ENCODE measurements at places on chromosomes 4 and X.
A peak's percentile ranks its signal among the peaks of the same experiment; 100 is the strongest.

DNA sequence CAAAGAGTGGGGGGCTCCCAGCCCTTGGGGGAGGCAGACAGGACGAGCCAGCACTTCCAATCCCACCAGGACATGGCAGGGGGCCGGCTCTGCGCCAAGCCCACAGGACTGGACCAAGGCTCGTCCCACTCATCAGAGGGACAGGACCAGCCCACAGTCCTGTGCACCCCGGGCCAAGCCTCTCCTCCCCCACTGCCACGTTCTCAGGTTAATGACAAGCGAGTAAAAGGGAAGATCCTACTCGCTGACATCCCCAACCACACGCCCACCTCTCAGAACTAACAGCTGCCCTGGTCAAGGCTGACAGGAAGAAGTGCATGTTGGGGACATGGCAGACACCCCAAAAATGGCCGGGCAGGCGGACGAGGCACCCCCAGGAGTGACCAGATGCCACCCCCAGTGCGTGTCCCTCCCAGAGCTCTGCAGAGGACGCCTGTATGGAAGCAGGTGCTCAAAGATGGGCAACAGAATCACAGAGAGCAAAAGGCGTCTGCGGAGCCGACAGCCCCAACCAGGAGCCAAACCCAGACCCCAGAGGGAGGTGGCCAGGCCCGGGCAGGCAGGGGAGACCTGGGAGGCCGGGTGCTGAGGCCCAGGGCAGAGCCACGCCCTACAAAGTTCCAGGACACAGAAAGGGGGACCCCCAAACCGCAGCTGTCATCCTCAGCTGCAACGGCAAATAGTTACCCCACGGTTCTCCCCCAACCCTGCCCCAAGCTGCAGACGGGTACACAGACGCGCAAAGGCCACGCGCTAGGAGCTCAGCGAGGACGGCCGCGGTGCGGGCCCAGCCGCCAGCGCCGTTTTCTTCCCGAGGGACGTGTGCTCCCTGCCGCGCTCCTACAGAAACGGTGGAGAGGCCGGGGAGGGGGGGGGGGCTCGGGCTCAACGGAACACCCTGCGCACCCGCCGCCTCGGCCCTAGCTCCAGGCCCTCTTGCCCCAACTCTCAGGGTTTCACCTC, 1.7 kb downstream of the CTBP1 start:
- no peak for DNase-seq

GRCh38 chr4:125573368-125573767, 258.6 kb downstream of the FAT4 start:
- DNase-seq: no peak

GRCh38 chr4:62199291-62199810, 999.2 kb downstream of the ADGRL3 start:
- DNase-seq: no peak

DNA sequence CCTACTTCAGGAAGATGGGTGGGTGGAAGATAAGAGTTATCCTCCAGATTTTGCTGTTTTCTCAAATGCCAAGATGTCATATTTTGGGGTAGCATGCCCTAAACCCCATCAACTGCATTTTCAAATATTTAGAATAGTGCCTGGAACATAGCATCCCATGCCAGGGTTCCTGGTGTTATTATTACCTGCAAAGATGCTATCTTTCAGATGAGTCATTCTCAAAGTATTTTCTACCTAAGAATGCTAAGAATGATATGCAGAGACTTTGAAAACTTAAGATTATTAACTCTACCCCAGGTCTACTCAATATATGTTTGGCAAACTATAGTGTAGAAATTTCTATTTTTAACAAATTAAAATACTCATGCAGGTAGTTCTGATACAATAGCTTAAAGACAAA, 934.3 kb upstream of the SLIT2 start:
- DNase-seq: no peak

GRCh38 chr4:24527371-24527770, 57.0 kb downstream of the DHX15 start:
- DNase-seq: no peak

DNA sequence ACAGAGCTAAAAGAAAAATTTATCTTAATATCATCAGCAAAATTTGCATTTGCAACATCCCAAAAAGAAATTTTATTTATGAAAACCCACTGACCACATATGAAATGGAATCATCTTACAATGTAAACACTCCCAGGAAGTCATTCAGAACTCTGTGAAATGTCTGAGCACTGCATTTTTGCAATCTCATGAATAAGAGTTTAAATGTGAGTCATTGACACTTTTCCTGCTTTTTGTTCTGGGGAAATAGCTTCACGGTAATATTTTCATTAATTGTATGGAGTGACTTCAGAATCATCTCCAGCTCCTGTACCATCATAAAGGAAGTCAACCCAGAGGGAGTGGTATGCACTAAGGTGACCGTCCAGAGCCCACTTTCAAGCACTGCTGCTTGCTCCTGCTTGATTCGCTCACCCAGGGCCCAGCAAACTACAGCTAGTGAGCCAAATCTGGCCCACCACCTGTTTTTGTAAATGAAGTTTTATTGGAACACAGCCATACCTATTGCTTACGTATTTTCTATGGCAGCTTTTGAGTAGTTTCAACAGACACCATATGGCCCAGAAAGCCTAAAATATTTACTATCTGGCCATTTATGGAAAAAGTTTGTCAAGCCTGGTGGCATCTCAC, 17.2 kb downstream of the EDNRA start:
- no peak for DNase-seq

GRCh38 chr4:127523369-127523768, 109.4 kb upstream of the INTU start:
- DNase-seq: no peak

DNA sequence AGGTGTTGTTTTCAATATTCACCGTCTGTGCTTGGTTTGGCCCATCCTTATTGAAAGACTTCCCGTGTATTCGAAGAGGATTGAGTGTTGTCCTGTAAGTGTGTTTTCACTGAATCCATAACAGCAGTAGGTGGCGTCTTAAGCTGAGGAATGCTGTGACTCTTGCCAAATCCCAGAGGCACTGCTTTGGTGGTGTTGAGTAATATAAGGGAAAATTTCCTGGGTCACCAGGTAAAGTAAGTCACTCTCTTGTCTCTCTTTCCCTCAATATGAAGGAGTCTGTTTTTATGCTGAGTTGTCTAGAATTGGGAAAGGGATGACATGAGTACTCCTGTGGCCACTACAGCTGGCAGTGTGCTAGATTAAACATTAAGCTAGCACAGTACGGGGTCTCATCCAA, 146.7 kb upstream of the ZXDB start:
- DNase-seq: no peak

DNA sequence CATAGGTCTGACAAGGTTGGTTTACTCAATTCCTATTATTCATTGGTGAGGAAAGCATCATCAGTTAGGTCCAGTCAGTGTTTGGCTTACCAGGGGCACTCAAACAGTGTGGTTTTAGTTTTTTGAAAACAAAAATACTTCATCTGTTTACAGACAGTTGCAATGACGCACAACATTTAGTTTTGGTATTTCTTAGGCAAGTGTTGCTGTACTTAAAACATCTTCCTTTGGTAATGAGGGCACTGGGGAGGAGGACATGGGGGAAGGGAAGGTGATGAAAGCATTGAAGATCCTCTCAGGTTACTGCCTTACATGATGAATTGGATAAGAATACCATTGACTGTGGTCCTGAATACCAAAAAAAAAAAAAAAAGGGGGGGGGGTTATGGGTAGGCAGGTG, 93.7 kb upstream of the MAOA start:
- DNase-seq: no peak

DNA sequence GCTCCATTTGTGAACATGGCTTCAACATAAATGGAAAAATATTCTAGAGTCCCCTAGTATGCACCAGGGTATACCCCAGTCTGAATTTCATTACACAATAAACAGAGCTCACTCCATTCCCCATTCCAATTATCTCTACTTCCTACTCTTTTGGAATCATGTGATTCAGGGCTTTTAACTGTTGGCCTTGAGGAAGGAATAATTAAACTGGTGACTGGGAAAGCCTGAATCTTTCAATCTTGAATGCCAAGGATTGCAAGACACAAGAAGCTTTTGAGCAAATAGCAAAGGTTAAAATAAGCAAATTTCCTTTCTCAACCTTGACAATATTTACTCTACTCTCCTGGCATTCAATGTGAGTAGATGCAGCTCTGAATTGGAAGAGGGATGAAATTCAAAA, 77.5 kb upstream of the INPP4B start:
- DNase-seq: no peak

DNA sequence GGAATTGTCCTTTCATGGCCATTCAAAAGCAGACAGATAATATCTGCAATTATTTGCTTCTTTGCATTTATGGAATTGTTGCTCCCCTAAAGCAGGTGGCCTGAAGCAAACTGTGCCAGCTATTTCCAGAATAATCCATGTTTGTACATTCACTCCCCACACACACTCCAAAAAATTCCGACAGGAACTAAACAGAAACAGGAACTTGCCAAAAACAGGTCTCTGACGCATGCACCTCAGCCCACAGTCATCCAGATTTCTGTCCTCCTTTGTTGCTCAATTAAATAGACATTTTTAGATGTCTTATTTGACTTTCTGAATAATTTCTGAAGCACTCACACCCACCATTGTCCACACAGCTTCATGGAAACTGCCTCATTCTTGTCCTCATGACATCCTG, 71.5 kb upstream of the EDNRA start:
- DNase-seq: no peak

- DNase-seq: peak; percentile 33
Measured at GRCh38 chrX:129961180-129962083, 21.0 kb upstream of the BCORL1 start.

DNA sequence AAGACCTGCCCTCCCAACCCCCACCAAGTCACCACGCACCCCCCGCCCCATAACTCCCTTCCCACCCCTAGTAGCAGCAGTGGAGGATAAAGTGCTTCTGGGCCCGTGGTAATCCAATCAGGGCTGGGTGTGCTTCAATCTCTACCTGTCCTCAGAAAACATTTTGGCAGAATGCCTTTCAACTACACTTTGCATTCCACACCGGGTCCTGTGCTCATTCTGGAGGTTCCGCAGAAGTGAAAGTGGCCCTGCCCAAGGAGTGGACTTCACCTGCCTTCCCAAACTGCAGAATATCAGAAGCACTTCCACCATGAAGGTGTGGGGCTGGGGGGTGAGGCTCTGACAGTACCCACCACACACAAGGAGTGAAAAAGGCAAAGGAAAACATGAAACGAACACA, 322.3 kb downstream of the DHX15 start:
- no peak for DNase-seq

DNA sequence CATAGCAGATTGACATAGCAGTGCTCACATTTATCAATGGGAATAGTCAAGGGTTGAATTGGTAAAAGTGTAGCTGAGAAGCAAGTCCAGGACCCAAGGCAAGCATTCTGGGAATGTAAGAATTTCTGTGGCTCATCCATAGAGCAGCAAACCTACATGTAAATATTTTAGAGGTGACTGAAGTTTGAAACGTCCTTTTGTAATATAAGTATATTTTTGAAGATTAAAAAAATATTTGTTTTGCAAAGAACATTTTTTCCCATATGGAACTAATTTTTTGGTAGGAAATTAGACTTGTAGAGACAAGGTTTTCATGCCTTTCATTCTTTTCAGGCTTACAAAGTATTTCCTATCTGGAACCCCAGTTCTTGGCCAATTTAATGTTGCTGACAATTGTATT, 104.0 kb downstream of the TEX13A start:
- no peak for DNase-seq

- DNase-seq: peak; percentile 18
Measured at GRCh38 chr4:11566444-11567022, 137.8 kb upstream of the HS3ST1 start.

GRCh38 chr4:144685911-144686310, 40.0 kb downstream of the HHIP start:
- DNase-seq: no peak

GRCh38 chrX:120769576-120770341, 105.9 kb downstream of the CT47B1 start:
- peak; percentile 16 for DNase-seq

GRCh38 chr4:79174490-79175252, 151.2 kb downstream of the NAA11 start:
- no peak for DNase-seq

GRCh38 chrX:75038925-75039324, 113.7 kb upstream of the NEXMIF start:
- DNase-seq: no peak

GRCh38 chr4:146182443-146182842, 6.9 kb downstream of the LSM6 start:
- no peak for DNase-seq

GRCh38 chrX:130810561-130810960, 92.4 kb downstream of the ENOX2 start:
- no peak for DNase-seq

DNA sequence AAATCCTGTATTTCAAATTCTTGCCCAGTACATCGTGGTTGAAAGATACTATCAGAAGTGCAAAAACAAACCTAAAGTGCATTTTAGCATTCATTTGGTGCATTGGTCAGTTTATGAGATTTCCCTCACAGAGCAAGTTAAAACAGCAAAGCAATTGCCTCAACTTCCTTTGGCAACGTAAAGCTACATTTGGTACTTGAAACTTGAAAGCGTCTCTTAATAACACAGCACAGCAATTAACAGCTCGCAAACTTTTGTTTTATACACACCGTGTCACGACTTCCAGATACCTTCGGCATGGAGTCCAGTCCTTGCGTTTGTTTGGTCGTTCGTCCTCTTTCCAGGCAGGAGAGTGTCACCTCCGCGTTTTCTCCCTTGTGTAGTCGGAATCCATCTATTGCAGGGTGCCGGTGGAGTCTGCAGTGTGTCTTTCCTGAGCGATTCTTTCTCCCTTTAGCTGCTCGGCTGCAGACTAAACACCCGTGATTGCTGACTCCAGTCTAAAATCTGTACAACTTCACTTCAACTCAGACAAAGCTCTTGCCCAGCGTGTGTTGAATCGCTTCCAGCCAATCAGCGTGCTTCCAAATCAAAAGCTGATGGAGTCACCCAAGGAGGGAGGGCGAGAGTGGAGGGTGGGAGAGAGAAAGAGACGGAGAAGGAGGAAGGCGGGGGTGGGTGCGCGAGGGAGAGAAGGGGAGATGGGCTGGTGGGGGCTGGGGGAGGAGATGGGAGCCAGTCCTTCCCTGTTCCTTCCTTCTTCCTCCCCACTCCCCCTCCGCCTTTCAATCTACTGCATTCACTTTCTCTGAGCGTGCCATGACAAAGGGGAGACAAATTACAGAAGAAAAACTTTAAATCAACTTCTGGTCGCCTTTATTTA, at the start of gene PCDH18:
PCDH18 (minus strand) TSS at position 509 of the 883 bp plus-strand sequence; CDS start at position 103, 406 bp downstream.
- DNase-seq: no peak

GRCh38 chr4:2941138-2942036, 21.8 kb downstream of the NOP14 start:
- DNase-seq: no peak

DNA sequence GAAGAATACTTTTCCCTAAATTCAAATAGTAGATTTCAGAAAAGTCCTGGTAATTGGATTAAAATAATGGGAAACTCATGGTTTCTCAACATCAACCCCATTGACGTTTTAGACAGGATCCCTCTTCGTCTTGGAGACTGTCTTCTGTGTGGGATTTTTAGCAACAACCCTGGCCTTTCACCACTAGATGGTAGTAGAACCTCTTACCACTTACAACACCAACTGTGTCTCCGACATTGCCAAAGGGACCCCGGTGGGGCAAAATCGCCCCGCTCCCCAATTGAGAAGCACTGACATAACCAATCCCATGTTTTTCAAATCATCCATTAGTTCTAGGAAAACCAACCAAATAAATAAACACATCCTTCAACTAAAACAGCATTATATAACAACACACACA, 16.9 kb upstream of the ANOS1 start:
- DNase-seq: no peak

GRCh38 chr4:90293320-90293719, 166.1 kb downstream of the CCSER1 start:
- DNase-seq: no peak

GRCh38 chrX:49221868-49222267, 11.3 kb downstream of the CACNA1F start:
- no peak for DNase-seq

GRCh38 chr4:5044341-5044740, 6.9 kb upstream of the STK32B start:
- no peak for DNase-seq

Measured in LoVo (cell line).